Activated CD4-positive, alpha-beta T cell treated with anti-CD3 and anti-CD28 coated beads, Interleukin-2, amount 10 ng/mL, durations not matched to agents 7 days and 5 days (primary cell): ENCODE measurements at places on chromosomes 1 and 21. TPM values are rescaled to one million over a fixed set of nuclear protein-coding genes. Genes with fewer than 3 reads are reported as not detected.

DNA sequence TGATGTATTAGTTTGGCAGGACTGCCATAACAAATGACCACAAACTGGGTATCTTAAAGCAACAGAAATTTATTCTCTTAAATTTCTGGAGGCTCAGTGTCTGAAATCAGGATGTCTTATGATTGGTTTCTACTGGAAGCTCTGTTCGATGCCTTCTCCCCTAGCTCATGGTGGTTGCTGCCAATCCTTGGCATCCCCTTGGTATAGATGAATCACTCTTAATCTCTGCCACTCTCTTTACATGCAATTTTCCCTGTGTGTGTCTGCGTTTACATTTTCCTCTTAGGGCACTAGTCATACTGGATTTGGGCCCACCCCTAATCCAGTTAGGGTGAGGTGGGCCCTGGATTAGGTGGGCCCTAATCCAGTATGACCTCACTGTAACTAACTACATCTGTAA is 54.7 kb upstream of the MPC2 start:
- H3K36me3 ChIP-seq = peaks cover 15% of the 10 kb centered on the region
- no peak overlapping the region for H3K4me3 ChIP-seq
- DNase-seq = no peak
- peaks cover 5% of the 10 kb centered on the region for H3K4me1 ChIP-seq
- no peak overlapping the region for H3K27ac ChIP-seq

GRCh38 chr21:41741253-41742072 is 25.4 kb downstream of the RIPK4 start:
- no peak overlapping the region for H3K27ac ChIP-seq
- H3K4me1 ChIP-seq = no peaks in the 10 kb centered on the region
- DNase-seq = no peak
- no peak overlapping the region for H3K4me3 ChIP-seq
- no peaks in the 10 kb centered on the region for H3K36me3 ChIP-seq
- no peaks in the 10 kb centered on the region for H3K27me3 ChIP-seq

DNA sequence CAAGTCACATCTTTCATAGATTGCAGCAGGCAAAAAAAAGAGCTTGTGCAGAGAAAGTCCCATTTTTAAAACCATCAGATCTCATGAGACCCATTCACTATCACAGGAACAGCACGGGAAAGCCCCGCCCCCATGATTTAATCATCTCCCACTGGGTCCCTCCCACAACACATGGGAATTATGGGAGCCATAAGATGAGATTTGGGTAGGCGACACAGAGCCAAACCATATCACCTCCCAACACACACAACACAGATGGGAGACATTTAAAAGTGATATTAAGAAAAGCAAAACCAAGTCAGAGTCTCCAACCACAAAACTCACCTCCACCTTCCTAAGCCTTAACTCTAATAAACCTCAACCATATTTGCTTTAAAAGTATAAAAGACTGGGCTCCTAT is 61.5 kb upstream of the TIAM1 start:
- peaks cover 14% of the 10 kb centered on the region for H3K4me1 ChIP-seq
- DNase-seq = no peak

- H3K27me3 ChIP-seq = peaks cover 2% of the 10 kb centered on the region
- peak overlapping the region; percentile 19 for H3K27ac ChIP-seq
- H3K36me3 ChIP-seq = peaks cover 2% of the 10 kb centered on the region
- H3K4me3 ChIP-seq = no peak overlapping the region
- peaks cover 25% of the 10 kb centered on the region for H3K4me1 ChIP-seq
- no peak for DNase-seq
These were observed 38.5 kb upstream of the LDLRAP1 start for GRCh38 chr1:25504706-25505595.

Gene PTGS2
- not detected for total RNA-seq
